H4 (cell line): ENCODE measurements at places on chromosomes 3 and 15.
A peak's percentile ranks its signal among the peaks of the same experiment; 100 is the strongest.

- no peak for DNase-seq
Observed at GRCh38 chr15:32643907-32644445, 2.5 kb downstream of the SCG5 start.

DNA sequence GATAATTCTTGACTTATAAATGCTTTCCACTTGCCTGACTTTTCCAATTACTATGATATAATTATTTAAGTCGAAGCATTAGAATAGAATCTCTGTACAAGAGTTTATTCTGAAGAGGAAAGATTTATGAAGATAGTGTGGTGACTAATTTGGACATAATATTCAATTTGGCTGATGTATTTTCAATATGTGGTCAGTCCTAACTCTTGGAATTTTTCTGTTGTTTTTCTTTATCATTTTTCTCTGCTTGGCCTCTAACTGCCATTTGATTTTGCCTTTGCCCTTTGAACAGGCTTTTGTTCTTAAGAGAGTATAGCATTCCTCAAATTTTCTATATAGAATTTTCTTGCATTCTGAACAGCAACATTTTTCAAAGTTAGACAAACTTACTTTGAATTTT, 2.6 kb upstream of the MDFIC2 start:
- DNase-seq = no peak

DNA sequence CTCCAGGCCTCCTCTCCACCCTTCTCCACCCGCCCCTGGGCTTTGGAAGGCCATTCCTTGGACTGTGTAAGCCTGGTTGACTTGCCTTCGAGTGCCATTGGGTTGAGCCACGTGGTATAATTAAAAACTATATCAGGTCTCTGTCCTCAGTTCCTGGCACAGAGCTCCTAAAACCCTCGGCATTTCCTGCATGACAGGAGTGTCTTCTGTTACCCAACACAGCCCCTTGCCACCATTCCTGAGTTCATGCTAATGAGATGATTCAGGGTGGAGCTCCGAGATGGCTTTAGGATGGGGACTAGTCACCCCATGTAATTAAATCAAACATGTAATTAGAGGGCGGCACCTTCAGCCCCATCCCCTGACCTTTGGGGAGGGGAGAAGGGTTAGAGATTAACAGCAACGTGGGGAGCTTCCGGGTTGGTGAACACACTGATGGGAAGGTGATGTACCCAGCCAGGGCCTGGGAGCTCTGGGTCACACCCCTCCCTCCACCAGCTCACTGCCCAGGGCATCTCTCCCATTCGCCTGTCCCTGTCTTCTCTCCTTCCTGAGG, 256.4 kb downstream of the FAM43A start:
- no peak for DNase-seq

DNA sequence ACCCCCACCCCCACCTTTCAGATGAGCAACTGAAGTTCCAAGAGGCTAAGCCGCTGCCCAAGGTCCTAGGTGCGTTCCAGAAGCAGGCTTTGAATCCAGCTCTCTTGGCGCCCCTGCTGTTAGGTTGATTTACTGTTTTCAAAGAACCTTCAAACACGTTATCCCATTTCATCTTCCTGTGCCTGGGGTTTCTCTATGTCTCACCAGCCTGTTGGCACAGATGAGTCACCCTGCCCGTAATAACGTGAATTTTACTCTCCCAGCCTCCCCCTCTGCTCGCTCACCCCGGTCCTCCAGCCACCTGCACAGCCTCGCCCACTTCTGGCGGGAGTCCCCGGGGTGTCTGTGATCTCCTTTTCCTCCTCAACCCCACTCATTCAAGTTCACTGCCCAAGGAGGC, 13.0 kb upstream of the TSEN2 start:
- DNase-seq = peak; percentile 84

GRCh38 chr3:159892171-159892795, 96.4 kb upstream of the IL12A start:
- DNase-seq = no peak

- DNase-seq = no peak
Observed at GRCh38 chr15:28888302-28888894, 2.6 kb downstream of the APBA2 start.

- DNase-seq = no peak
Observed at GRCh38 chr3:160826991-160827390, 71.0 kb downstream of the PPM1L start.
